ENCODE measurements at places on chromosomes 5 and 9. TPM values are rescaled to one million over a fixed set of nuclear protein-coding genes. Genes with fewer than 3 reads are reported as not detected.

The LRRC19 gene
- not detected for total RNA-seq

The TLX3 gene
- not detected for total RNA-seq

The C9 gene
- 0.57 TPM for total RNA-seq

The CD72 gene
- not detected for total RNA-seq

The JAKMIP2 gene
- total RNA-seq: not detected

The MLANA gene
- not detected for total RNA-seq

The SNX30 gene
- total RNA-seq: 7.4 TPM

The DEPDC1B gene
- 10.5 TPM for total RNA-seq

The TRIM36 gene
- 0.49 TPM for total RNA-seq

The BHMT gene
- total RNA-seq: not detected

The FCN2 gene
- total RNA-seq: not detected

The POU5F2 gene
- total RNA-seq: 0.49 TPM

The PGM5 gene
- 108 TPM for total RNA-seq

The IFNA2 gene
- not detected for total RNA-seq

The FAM221B gene
- total RNA-seq: not detected

The SOWAHA gene
- total RNA-seq: not detected

The CCL21 gene
- 0.76 TPM for total RNA-seq

The FOXI1 gene
- total RNA-seq: not detected

The INSL6 gene
- total RNA-seq: not detected

The PCDHAC1 gene
- total RNA-seq: not detected

The PPIC gene
- total RNA-seq: 44.2 TPM

The PLPPR1 gene
- total RNA-seq: not detected

The SLCO4C1 gene
- total RNA-seq: not detected

The RLN1 gene
- 0.25 TPM for total RNA-seq

The PCDHGA5 gene
- total RNA-seq: 0.49 TPM

The FREM1 gene
- total RNA-seq: not detected

The SPATA31C1 gene
- total RNA-seq: not detected

The TRPM6 gene
- total RNA-seq: 2.3 TPM

The C9orf50 gene
- under 0.01 TPM for total RNA-seq

The BARX1 gene
- not detected for total RNA-seq

The PCDHGA9 gene
- 0.97 TPM for total RNA-seq

The SPAG8 gene
- total RNA-seq: 0.32 TPM

The TLE1 gene
- total RNA-seq: 32.2 TPM

The GGTA1 gene
- 0.16 TPM for total RNA-seq

The HTR1A gene
- total RNA-seq: not detected

The AQP3 gene
- 1.3 TPM for total RNA-seq

The MELK gene
- total RNA-seq: 23.6 TPM

The GNPDA1 gene
- 41.9 TPM for total RNA-seq

The RNF20 gene
- 17.3 TPM for total RNA-seq

The FOXD4 gene
- total RNA-seq: 0.25 TPM

The SHOC1 gene
- total RNA-seq: not detected

The SPAAR gene
- 5.8 TPM for total RNA-seq

The PRRX2 gene
- total RNA-seq: not detected

Measured in bladder microvascular endothelial cell (primary cell).